HL-60 (cell line): ENCODE measurements at places on chromosomes 1 and 21.

DNA sequence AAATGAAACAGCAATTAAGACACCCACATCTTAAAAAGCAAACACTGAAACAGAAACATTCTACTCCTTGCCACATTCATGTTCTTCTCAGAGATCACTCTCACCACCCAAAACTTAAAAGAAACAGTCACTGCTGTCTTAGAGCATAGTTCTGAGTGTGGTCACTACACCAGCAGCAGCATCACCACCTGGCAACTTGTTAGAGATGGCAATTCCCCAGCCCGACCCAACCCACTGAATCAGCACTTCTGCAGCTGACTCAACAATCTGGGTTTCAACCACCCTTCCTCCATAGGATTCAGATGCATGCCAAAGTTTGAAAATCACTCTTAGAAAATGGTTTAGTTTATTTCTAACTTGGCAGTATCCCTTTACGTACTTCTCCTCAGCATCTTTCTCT, 126.1 kb downstream of the CDC42BPA start:
- DNase-seq, result no peak

DNA sequence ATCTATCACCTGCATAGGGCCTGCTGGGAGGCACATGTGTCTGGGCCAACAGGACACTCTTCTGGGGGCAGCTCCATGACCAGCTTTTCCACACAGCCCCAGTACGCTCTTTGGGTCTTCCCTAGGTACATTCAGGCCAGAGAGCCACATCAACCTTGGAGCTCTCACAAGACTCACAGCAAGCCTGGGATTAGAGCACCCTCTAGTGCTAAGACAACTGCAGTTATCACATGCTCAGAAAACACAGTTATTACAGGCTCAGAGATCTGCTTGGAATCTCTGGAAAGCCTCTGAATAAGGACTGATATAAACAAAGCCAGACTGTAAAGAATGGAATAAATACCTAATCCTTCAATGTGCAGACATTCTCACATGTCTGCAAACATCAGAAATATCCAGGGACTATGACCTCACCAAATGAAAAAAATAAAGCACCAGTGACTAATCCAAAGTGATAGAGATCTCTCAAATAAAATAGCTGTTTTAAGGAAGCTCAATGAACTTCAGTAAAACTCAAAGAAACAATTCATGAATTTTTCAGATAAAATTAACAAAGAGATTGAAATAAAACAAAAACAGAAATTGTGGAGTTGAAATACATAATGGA, 563.9 kb upstream of the NR5A2 start:
- no peak for DNase-seq

DNA sequence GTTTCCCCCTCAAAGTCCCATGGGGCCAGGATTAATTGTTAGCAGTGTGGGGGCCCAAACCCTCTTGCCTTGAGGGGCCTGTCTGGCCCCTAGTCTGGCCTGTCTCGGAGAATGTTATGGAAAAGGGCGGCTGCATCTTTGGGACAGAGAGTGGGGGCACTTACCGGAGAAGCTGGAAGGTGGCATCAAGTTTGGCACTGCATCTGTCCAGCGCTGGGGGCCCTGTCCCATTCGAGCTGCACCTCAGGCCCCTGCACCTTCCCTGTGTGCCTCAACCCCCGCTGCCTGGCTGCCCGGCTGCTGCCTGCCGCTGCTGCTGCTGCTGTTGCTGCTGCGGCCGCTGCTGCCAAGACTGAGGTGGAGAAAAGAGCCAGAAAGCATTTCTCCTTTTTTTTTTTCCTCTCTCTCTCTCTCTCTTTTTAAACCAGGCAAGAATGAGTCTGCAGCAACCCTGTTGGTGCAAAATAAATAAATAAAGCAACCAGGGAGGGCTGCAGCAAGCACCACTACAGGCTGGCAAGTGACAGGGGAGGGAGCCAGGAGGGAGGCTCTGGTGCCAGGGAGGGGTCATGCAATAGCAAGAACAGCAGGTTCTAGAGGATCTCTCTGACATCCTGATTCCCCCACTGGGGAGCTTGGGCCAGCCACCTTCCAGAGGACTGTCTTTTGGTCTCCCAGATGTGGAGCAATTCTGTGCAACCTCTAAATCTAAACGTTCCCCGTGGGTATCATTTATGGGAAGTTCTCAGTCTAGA, at the start of gene LINGO4:
Gene LINGO4 (minus strand): TSS at position 354 of the 755 bp plus-strand sequence. CDS start 2,715 bp downstream, outside the sequence.
- DNase-seq, result no peak

GRCh38 chr1:94110946-94111740, 9.8 kb downstream of the ABCA4 start:
- no peak for DNase-seq

DNA sequence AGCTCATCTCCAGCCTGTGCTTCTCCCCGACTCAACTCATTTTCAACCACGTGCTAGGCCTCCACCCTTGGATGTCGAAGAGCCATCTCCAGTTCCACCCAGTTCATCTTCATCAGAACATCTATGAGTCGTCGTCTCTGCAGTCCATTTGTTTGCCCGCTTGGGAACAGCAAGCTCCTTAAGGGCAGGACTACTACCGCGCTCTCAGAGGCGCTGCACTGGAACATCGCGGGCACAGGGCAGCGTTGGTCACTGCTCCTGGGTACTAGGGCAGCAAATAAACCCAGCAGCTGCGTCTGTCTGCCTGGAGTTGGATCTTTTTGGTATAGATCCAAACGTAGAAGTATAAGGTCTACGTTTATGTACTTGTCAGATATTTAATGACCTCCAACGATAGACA, 478 bp upstream of the PRDM2 start:
- DNase-seq, result no peak

DNA sequence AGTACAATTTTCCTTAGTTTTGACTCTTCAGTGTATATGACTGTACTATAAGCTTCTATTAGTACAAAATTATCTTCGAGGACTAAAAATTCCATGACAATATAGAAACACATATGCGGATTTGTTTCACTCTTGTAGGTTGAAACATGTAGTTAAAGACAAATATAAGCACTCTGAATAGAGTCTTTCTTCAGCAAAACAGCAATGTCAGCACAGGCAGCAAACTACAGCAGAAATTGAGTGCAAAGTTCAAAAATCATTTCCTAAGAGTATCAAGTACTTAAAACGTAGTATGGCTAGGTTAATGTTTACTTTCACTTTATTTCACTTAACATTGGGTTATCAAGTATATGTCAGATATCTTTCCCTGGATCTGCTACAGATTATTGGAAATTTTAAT, 106.7 kb downstream of the FAF1 start:
- DNase-seq, result no peak

- no peak for DNase-seq
Observed at GRCh38 chr1:24085007-24085406, 26.9 kb downstream of the MYOM3 start.

GRCh38 chr1:3359351-3359750, 95.1 kb upstream of the ARHGEF16 start:
- no peak for DNase-seq

DNA sequence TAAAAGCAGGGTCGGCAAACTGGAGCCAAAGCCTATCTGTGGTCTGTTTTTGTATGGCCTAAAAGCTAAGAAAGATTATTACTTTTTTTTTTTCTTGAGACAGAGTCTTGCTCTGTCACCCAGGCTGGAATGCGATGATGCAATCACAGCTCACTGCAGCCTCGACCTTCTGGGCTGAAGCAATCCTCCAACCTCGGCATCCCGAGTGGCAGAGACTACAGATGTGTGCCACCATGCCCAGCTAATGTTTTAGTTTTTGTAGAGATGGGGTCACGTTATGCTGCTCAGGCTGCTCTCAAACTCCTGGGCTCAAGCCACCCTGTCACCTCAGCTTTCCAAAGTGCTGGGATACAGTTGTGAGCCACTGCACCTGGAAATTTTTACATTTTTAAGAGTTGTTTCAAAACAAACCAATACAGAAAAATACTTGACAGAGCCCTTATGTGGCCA, 6.5 kb upstream of the GLRX2 start:
- DNase-seq, result peak; percentile 88

DNA sequence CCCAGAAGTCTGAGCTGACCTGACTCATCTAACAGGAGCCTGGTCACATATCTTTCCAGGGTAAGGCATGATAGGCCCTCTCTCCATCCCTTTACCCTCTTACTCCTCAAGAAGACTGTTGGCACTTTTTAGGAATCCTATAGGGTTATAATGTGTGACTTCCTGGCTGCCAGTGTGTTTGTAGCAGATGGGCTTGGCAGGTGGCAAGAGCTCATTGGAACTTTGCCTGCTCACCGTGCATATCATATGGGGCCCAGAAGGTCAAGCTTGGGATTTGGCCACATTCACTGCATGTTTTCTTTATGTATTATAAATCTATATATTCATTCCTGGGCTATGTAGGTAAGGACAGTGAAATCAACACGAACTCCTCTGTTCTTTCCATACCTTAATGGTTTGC, 5.2 kb downstream of the KAZN start:
- DNase-seq, result no peak
